ENCODE measurements at places on chromosomes 6 and 20.

- no peak for DNase-seq
Observed at GRCh38 chr6:69064226-69064625, 429.1 kb downstream of the ADGRB3 start.

- no peak for DNase-seq
Observed at GRCh38 chr6:111711984-111712752, 106.5 kb upstream of the TRAF3IP2 start.

DNA sequence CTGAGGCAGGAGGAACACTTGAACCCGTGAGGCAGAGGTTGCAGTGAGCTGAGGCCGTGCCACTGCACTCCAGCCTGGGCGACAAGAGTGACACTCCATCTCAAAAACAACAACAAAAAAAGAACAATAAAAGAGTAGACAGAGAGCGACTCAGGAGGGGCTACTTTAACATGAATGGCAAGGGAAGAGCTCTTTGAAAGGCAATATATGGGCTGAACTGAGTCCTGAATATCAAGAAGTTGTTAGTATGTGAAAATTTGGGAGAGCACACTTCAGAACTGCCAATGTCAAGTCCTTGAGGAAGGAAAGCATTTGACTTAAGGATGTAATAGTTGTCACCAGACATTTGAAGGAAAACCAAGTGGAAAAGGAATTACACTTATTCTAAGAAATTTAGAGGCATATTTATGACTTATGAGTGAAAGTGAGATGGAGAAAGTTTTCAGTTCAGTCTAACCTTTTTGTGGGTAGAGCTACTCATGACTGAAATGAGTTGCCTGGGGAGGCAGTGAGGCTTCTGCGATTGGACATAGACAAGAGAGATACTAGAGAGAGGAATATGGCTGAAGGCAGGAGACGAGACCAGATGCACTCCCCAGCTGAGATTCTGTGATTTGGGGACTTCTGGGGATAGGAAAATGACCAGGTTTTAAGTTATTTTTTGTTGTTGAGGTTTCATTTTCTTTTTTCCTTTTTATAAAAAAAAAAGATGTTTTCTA, 48.6 kb upstream of the SLC16A10 start:
- no peak for DNase-seq

DNA sequence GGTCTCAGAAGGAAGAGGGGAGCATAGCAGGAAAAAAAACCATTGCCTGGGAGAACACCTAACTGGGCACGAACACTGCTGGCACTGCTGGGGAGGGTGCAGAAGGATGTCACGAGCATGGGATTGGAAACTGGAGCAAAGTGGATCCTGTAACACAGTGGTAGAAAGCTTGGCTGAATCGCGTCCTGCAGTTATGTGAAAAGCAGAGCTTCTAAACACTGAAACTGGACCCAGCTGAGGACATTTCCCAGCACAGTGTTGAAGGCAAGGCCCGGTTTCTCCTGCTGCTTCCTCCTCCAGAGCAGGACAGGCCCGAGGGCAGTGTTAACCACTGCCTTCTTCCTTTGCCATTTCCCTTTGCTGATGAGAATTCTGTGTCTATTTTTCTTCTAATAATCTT, 6.7 kb downstream of the APMAP start:
- no peak for DNase-seq

GRCh38 chr6:21101694-21102093, 491.9 kb upstream of the SOX4 start:
- no peak for DNase-seq

- no peak for DNase-seq
Observed at GRCh38 chr6:161744211-161745067, 470.6 kb upstream of the AGPAT4 start.

- no peak for DNase-seq
Observed at GRCh38 chr20:50904067-50904570, 27.1 kb downstream of the ADNP start.

DNA sequence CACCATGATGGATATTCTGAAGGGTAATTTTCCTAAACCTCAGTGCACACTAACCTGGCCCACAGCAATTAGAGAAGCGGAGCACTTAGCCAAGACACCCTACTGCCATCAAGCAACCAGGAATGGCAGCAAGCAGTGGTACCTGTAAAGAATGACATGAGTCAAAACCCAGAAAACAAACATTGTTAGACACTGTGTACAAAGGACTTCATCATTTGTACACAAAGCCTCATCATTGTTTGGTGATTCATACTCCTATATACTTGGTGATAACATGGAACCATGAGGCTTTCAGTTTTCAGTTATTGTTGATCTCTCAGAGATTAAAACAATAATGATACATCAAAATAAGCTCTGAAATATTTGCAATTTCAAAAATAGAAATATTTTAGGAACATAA, 74.6 kb downstream of the MLIP start:
- no peak for DNase-seq

GRCh38 chr6:20620043-20620442, 85.8 kb downstream of the CDKAL1 start:
- DNase-seq, result no peak

DNA sequence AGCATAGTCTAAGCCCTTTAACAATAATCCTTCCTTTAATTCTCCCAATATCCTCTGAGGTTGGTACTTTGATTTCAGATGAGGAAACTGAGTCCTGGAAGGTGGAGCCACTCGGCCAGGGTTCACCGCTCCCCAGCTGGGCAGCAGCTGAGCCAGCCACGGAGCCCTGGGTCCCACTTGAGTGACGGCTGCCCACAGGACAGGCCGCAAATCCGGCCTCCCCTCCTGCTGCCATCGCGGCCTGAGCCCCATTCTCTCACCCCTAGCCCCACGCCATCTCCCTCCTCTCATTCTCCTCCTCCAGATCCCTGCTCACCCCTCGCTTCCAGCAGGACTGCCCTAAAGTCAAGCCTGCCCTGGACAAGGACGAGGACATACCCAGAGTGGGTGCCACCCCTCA, 41.4 kb downstream of the AGPAT4 start:
- no peak for DNase-seq

DNA sequence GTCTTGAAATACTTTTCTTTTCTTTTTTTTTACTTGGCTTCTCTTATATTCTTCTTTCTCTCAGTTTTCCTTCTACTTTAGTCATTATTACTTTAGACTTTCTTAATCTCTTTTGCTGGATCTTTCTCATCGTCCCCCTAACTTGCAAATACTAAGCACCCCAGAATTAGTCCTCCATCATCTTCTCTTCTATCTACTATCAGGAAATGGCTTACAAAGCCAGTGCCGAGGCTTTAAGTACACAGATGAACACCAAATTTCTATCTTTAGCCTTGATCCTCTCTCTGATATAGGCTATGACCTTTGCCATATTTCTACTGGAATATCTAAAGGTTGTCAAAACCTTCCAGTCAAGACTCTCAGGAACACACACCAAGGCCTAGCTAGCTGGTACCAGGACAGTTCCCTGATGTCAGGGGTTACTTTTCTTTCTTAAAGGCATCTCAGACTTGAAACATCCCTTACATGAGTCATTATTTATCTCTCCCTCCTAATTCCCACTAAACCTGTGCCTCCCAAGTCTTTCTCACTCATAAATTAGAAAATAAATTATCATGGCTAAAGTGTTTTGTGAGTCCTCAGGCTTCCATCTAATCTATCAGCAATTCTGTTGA, 278.6 kb upstream of the TCF21 start:
- DNase-seq, result no peak

DNA sequence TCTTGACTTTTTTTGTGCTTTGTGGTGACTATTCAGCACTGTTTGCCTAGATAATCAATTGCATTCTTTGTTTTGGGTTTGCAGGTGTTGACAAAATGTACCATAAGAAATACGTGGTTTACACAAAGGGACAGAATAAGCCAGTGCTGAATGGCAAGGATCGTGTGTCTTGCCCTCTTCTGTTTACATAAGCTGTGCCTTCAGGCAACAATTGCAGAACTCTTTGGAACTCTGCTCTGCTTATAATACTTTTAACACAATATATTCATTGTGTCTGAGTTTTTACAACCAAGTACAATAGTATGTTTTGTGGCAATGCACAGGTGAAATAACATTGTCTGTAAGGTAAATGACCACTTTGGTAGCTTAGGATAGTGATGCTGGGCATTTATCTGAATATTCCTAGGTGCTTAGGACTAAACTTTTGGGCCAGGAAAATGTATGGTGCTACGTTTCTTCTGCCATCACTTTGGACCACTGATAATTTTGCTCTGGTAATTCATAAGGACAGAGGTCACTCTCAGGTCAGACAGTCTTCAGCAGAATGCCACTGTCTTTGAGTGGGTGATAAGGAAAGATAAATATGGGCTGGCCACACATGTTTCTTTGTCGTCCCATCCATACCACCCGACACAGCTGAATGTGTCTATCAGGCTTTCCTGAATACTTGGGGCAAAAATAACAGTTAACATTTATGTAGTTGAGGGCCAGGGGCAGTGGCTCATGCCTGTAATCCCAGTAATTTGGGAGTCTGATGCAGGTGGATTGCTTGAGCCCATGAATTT, 344.6 kb upstream of the IMPG1 start:
- DNase-seq, result no peak

DNA sequence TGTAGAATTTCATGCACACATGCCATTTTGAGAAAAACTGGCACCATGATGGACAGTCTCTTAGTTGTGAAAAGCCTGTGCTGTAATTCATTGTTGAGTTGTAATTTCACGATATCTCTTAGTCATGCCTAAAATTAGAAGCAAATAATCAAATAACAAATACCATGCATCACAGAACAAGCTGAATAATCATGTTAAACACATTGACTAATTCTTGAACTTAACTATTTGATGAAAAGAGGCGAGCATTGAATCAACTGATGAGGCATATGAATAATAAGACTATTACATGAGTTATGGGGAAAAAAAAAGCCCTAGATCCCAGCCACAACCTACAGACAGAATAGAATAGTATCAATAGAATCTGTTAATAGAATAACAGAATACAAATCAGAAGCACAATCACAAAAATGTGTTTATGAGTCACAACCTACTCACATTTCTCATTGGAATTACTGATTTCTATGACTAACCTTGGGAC, 14.2 kb upstream of the RNF217 start:
- DNase-seq, result no peak

- DNase-seq, result no peak
Observed at GRCh38 chr6:116667623-116668022, 943 bp downstream of the ZUP1 start.

- no peak for DNase-seq
Observed at GRCh38 chr20:2156666-2157624, 55.3 kb downstream of the STK35 start.

Data from stimulated activated CD8-positive, alpha-beta memory T cell treated with anti-CD3 and anti-CD28 coated beads, Interleukin-4, amount 100 ng/mL, for 1 hour (primary cell).